ENCODE measurements at places on chromosomes 6 and 20.
A peak's percentile ranks its signal among the peaks of the same experiment; 100 is the strongest.

DNA sequence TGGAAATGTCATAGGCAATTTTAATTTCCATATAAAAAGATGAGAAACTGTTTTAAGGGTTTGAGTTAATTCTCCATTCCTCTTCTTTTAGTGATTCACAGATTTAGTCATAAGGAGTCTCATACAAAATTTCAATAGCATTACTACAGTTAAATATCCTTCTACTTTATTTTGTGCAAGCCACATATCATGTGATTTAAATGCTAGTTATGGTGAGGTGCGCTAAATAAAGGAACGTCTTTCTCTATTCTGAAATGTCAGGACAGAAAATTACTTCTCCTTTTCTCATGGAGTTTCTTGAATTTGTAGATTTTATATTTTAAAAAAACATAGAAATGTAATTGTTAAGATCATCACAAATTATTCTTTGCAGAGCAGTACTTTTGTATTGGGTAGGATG is 50.0 kb upstream of the SUPT3H start:
- no peak for DNase-seq

GRCh38 chr6:111417946-111418345 is 65.1 kb downstream of the REV3L start:
- DNase-seq, result peak; percentile 39

DNA sequence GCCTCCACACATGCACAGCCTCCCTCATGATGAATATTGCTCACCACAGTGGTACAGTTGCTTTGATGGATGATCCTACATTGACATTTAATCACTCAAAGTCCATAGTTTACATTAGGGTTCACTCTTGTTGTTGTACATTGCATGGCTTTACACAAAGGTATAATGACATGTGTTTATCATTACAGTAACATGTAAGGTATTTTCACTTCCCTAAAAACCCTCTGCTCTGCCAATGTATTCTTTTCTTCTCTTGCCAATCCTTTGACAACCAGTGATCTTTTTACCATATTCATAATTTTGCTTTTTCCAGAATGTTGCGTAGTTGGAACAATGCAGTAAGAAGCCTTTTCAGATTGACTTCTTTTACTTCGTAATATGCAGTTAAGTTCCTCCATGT is 166.6 kb upstream of the KHDRBS2 start:
- no peak for DNase-seq

DNA sequence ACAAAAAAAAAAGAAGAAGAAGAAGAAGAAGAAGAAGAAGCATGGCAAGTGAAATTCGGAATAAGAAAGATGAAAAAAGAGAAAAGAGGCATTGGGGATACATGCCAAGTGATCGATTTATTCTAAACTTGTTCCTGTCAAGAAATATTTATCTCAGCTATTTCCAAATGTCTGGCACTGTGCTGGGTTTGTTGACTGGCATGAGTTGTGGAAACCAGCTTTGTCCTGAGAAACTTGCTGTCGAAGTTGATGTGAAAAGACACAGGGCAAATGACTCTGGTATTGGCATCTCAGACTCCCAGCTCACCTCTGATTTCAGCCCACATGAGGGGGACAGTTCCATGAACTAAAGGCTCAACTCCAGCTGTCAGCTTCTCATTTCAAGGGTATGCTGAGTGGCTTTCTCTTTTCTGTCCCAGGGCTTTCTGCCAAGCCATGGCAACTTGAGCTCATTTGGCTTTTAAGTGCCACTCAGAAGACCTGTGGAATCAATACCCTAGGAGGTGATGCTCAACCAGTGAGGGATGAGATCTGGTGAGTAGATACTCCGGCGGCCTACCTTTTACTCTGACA is 253.3 kb upstream of the JAG1 start:
- DNase-seq, result no peak

GRCh38 chr6:161594412-161594811 is 320.6 kb upstream of the AGPAT4 start:
- DNase-seq, result no peak

GRCh38 chr6:53717566-53717965 is 52.0 kb upstream of the KLHL31 start:
- DNase-seq, result peak; percentile 43

DNA sequence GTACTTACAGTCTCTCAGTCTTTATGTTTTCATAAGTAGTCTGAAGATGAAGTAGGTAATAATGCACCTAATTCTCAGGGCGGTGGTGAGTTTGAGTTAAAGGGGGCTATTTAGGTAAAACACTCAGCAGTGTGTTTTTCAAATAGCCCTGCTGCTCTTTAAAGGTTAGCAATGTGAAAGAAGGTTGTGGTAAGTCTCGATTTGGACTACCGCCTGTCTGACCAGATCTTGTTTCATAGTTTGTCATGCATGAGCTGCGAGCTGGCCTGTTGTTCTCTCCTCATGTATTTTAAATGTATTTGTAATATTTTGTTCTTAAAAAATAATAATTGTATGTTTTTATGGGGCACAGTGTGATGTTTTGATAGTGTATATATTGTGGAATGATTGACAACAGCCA is 340.2 kb downstream of the DHX35 start:
- DNase-seq, result no peak

GRCh38 chr6:53360093-53360912 is 11.6 kb upstream of the ELOVL5 start:
- no peak for DNase-seq

GRCh38 chr6:134288538-134289203 is 29.2 kb downstream of the SGK1 start:
- peak; percentile 83 for DNase-seq

- DNase-seq, result no peak
Observed at GRCh38 chr6:36019167-36019566, 5.3 kb downstream of the SLC26A8 start.

GRCh38 chr6:36838896-36839748 is at the start of gene CPNE5:
TSS of gene CPNE5 (minus strand) at chr6:36839444. CDS start at chr6:36839377, 67 bp downstream.
- no peak for DNase-seq

GRCh38 chr6:149864578-149865535 is 698 bp upstream of the LRP11 start:
- DNase-seq, result peak; percentile 78

GRCh38 chr6:95636552-95637431 is 59.5 kb downstream of the MANEA start:
- DNase-seq, result no peak

DNA sequence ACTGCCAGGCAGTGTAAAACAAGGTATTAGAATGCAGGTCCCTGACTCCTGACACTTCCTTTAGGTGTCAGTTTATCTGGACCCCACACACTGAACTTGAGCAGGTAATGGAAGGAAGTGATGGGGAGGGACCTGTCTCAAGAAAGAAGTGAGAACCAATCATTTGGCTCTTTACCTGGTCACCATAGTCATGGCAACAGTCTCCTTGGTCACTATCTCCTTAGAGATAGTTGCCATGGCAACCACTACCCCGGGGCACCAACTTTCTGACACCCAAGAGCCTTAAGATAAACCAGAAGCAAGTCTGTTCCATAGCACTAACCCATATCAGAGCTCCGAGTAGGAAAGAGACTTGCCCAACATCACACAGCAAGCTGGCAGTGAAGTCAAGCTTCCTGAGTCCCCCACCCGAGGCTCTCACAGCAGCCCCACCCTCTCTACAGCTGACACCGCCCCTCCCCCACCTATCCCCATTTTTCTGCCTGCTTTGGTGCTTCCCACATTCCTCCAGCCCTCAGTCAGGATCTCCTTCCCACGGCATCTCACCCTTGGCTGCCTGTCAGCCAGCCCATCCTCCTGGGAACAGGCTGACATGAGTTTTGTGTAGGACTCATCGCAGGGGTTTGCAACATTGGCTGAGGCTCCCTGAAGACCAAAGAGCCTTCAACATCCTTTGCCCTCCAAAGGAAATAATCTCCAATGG is 16.3 kb upstream of the HM13 start:
- no peak for DNase-seq

DNA sequence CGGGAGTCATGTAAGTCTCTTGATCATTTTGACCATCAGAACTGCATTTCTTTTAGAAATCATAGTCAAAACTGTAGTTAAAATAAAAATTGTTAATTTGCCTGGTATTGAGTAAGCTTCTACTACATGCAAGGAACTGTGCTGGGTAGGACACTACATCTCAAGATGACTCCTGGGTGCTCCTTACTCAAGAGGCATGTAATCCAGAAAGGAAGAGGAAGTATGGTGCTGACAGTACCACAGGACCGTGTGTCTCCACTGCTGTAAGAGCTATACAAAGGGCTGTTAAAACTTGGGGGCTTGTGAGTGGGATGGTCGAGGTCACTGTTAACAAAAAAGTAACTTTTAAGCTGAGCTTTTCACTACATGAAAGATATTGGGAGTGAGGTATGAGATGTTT is 508.3 kb upstream of the SOX4 start:
- no peak for DNase-seq

- no peak for DNase-seq
Observed at GRCh38 chr20:26308961-26309360, 612.3 kb upstream of the ZNF337 start.

- DNase-seq, result peak; percentile 82
Observed at GRCh38 chr6:101605874-101606273, 212.4 kb downstream of the GRIK2 start.

DNA sequence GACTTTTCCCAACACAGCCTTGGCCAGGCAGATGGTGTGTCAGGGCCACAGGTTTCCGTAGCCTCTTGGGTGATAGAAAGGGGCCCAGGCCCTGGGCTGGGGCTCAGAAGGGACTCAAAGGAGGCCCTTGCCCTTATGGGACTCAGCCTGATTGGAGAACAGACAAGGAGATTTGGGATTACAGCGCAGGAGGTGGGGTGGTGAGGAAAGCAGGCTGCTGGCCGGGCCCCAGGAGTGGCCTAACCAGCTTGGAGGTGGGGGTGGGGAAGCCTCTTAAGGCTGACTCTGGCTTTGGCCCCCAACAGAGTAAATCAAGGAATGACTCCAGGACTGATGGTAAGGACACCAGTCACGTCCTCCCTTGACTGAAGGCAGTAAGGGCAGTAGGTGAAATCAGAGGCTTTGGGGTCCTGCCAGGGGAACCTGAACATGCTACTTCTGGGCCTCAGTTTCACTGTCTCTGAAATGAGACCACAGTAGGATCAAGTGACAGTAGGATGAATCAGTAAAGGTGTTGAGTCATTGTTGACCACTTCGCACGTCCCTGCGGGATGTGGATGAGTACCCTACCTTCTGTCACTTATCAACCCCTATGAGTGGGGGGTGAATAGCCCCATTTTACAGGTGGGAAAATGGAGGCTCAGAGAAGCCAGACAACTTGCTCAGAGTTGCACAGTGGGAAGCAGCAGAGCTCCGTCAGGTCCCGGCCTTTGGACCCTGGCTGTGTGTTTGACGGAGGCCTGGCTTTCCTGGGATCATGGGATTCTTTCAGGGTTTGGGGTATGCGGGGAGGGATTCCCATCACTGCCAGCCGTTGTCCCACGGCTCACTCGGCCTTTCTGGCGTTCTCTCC is 4.5 kb downstream of the SNAI1 start:
- no peak for DNase-seq

DNA sequence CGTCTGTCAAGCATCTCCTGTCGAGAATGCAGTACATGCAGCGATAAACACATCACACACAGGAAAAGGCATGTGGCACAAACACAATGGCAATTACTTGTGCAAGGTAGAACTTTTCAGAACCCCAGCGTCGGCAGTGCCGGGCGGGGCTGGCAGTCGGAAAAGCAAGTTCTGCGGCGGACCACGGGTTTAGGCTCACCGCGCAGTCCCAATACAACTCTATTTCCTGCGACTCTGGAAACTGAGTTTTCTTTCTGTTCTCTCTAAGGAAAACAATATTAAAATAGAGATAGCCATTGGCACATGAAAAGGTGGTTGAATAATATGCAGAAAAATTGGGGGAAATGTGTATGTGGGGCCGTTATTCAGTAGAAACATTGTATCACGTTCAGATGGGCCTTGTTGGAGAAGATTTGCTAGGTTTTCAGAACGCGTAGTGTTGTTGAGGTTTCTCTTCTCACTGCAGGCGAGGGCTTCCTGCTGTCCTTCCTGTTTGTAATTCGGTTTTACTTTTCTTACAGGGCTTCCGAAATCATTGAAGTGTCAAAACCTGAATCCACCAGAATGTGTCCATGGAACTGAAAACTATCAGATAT is 369.5 kb downstream of the THBS2 start:
- no peak for DNase-seq

DNA sequence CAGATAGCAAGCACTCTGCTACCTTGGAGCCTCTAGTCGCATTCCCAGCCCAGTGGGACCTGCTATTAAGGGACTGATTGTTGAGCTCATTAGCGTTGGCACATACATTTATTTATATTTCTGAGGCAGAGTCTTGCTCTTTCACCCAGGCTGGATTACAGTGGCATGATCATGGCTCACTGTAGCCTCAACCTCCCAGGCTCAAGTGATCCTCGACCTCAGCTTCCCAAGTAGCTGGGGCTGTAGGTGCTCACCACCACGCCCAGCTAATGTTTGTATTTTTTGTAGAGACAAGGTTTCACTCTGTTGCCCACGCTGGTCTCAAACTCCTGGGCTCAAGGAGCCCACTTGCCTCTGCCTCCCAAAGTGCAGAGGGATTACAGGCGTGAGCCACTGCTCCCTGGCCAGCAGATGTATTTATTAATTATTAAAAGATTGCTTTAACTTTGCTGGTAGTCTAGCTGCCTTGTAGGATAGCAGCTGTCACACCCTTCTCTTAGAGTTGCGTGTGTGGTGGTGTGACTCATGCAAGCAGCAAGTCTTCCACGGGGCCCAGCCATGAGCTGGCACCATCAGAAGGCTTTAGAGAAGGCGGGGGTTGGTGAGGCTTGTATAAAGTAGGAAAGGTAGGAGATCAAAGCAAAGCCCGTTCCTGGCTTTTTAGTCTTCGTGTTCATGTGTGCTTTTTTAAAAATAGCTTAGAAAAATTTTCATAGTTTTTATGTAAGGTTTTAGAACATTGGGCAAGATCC is 16.5 kb downstream of the ACTR5 start:
- DNase-seq, result peak; percentile 96

- no peak for DNase-seq
Observed at GRCh38 chr20:17678295-17678694, 3.7 kb downstream of the RRBP1 start.

DNA sequence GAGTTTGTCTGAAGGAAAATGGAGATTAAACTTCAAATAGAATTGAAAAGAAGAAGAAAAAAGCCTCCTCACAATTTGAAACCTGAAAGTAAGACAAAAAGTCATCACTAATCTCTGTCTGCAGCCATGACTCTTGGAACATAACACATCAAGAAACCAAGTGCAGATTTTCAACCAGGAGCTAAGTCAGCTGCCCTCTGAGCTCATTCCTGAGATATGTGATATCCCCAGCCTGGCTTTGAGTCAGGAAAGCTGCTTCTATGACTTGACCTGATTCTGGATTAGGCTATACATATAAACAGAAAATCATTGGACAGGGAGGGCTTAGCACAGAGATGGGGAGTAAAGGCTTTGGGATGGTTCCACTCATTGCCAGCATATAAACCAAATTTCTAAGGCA is 891.4 kb downstream of the TFAP2A start:
- peak; percentile 86 for DNase-seq

- no peak for DNase-seq
Observed at GRCh38 chr6:71168233-71168765, 120.3 kb upstream of the OGFRL1 start.

DNA sequence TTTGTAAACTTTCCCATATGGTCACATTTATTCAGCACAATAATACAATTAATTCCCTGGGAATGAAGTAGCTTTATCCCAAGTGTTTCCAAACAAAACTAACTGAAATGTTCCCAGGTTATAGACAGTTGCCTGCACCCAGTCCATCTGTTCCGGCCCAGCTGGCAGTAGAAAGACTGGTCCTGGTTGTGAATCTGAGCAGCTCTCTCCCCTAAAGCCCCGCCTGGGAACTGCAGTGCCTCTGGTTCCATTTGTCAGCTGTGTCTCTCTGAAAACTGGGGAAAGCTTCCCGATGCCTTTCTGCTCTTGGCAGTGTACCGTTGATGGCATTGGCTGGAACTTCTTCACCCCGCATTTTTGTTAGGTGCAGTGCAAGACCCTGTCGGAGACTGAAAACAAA is 8.7 kb downstream of the MTHFD1L start:
- DNase-seq, result no peak
